A549 (cell line): ENCODE measurements at places on chromosomes 13 and 19. TPM values are rescaled to one million over a fixed set of nuclear protein-coding genes. Genes with fewer than 3 reads are reported as not detected.

GRCh38 chr13:40344270-40345148 is 321.9 kb downstream of the FOXO1 start:
- DNase-seq = no peak

- DNase-seq = no peak
Measured at GRCh38 chr19:18626906-18627305, 9.9 kb upstream of the KLHL26 start.

- no peak for DNase-seq
Measured at GRCh38 chr13:83183439-83184149, 698.7 kb downstream of the SLITRK1 start.

DNA sequence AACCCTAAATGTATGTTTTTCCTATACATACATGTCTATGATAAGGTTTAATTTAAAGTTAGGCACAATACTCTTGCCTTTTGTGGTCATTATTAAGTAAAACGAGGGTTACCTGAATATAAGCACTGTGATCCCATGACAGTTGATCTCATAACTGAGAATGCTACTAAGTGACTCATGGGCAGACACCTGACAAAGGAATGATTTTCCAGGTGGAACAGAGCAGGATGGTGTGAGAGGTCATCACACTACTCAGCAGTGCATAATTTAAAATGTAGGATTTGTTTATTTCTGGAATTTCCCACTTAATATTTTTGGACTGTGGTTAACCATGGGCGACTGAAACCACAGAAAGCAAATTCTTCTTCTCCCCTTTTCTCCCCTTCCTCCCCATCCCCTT is 178.9 kb downstream of the UGGT2 start:
- no peak for DNase-seq

DNA sequence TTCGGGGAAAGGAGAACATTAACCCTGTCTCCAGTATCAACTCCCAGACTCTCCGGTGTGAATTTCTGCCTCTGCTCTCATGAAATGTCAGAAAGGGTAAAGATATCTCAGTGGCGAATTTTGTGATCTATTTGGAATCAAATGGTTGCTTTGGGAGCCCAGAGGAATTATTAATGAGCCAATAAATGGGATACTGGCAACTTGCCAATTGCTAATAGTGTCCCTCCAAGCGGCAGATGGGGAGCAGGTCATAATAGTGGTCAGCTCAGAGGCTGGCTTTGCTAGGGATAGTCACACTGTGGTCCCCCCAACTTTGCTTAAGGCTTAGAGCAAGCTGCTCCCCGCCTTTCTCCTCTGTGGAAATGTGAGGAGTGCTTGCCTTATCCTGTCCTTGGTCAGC is 176.1 kb upstream of the KL start:
- no peak for DNase-seq

DNA sequence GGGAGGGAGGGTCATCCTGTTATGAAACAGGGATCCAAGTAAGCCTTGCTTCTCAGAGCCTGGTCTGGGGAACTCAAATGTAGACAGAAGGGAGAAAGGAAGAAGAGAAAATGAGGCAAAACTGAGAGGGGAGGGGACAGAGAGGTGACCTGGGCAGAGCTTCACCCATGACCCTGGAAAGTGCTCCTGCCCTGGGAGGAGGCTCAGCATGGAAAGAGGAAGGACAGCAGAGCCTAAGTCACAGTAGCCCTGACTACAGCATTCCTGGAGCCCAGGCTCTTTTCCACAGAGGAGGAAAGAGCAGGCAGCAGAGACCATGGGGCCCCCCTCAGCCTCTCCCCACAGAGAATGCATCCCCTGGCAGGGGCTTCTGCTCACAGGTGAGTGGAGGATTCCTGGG is at the start of gene CEACAM3:
TSS of gene CEACAM3 (plus strand) at position 226 of the 400 bp plus-strand sequence. CDS start at position 317, 91 bp downstream.
- DNase-seq = no peak

DNA sequence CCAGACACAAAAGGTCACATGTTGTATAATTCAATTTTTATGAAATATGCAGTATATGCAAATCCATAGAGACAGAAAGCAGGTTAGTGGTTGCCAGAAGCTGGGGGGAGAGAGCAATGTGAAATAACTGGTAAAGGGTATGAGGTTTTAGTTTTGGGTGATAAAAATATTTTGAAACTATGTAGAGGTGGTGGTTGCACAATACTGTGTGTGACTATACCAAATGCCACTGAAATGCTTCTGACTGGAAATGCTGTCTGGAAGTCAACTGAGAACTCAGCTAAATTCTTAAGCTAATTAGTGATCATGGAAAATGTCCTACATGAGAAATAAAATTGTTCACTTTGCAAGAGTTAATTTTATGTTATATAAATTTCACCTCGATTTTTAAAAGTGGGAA is 65.3 kb upstream of the RXFP2 start:
- DNase-seq = no peak

GRCh38 chr13:27228131-27228530 is 23.2 kb upstream of the RPL21 start:
- DNase-seq = no peak

- peak; percentile 20 for DNase-seq
Measured at GRCh38 chr13:42039457-42039945, 8.9 kb upstream of the DGKH start.

- no peak for DNase-seq
Measured at GRCh38 chr19:39385629-39386411, 5.1 kb downstream of the PAF1 start.

DNA sequence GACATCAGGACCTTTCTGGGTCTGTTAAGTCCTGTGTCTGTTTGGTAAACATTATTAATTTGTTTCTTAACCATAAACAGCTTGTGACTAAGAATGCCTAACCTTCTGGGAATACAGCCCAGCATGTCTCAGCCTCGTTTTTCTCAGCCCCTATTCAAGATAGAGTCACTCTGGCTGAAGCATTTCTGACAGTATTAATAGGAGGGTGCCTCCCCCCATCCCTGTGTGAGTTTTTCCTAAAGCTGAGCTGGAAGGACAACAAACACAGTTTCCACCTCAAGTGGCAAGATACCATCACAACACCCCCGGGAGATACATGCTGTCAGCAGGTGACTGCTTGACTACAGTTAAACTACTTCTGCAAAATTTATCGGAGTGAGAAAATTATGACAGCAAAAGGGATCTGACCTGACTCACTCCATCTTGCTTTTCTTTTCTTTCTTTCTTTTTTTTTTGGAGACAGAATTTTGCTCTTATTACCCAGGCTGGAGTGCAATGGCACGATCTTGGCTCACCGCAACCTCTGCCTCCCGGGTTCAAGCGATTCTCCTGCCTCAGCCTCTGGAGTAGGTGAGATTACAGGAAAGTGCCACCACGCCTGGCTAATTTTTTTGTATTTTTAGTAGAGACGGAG is 59.3 kb upstream of the ABCC4 start:
- no peak for DNase-seq

DNA sequence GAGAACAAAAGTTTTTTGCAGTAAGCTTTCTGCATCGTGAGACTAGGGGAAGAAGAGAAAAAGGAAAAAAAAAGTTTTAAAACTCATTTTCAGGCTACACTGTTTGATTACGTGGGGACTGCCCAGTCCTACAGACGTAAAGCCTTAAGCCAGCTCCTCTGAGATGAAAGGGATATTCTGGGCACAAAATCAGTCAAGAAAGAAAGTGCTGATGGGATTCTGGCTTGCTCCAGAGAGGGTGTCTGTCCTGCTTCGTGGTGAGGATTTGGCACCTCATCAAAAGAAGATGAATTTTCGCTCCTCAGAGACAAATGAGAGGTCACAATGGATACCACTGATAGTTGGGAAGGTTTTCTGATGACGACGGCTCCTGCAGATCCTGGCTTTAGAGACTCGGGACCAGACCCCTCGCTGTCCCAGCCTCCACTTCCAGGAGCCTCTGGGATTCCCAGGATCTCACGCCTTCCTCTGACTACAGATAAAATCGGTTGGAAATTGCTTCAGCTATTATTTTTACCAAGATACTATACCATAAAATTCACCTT is 9.7 kb downstream of the TEX29 start:
- no peak for DNase-seq

GRCh38 chr13:43905435-43906031 is 25.8 kb downstream of the LACC1 start:
- peak; percentile 59 for DNase-seq

DNA sequence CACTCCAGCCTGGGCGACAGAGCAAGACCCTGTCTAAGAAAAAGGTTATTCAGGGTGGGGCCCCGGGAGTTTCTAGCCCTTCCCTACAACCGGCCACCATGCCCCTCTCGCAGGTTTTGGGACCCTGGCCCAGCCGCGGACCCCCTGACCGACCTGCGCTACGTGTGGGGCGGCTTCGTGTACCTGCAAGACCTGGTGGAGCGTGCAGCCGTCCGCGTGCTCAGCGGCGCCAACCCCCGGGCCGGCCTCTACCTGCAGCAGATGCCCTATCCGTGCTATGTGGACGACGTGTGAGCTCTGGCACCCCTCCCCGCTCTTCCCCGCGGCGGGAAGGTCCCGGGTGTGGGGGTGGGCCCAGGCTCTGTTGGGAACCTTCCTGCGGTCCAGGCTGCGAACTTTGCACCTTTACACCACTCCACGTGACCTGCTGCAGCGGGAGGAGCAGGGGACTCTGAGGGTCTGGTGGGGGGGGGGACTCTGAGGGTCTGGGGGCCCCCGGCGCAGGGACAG is 6.3 kb downstream of the ABCA7 start:
- no peak for DNase-seq

GRCh38 chr13:33723365-33723764 is 94.6 kb upstream of the RFC3 start:
- DNase-seq = no peak

DNA sequence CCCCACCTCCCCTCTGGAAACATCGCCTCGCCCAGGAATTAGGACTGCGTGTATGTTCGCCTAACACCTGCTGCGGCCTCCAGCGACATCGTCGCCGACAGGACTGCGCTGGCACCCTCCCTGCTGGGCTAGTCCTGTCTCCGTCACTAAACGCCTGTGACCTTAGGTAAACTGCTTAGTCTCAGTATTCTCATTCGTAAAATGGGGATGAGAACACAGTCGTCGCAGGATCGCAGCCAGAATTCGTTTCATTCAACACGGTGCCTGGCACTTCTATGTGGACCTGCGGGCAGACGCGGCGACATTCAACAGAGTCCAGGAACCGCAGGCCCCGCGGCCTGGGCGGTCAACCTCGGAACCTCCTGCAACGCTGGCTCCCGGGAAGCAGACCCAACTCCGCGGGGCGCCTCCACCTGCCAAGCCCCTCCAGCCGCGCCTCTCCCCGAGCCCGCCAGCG is 485 bp downstream of the CRYL1 start:
- no peak for DNase-seq

DNA sequence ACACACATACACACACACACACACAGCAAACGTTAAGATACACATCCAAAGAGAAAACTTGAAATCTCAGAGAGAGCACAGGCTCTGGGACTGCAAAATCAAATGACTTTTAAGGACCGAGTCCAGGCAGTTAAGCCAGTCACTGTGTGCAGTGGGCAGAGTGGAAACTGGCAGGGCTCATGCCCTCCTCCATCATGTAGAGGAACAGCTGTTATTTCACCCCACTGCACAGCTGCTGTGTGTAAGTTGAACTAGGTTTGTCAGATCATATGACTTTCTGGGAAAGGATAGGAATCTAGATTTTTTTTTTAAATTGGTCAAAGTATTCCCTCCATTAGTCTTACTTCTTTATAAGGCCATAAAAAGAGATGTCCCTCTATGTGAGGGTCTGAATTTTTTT is 1002.1 kb downstream of the UQCRFS1 start:
- DNase-seq = no peak

DNA sequence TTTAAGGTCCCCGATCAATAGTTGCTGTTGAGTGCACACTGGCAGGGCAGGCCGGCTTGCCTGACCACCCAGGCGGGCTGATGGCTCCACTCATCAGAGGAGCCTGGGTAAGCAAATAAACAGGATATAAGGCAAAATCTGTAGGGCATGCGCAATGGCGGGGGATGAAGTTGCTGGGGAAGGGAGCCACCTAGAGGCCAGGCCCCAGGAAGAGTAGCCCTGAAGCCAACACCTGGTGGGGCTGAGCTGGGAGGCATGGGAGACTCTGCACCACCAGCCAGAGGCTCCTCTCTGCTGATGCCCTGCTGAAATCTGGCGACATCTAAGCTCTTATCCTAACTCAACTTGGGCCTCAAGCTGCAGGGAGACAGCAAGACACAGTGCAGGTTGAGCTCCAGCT is 324.3 kb downstream of the ZNF536 start:
- DNase-seq = peak; percentile 87

- no peak for DNase-seq
Measured at GRCh38 chr13:109154966-109155761, 525.8 kb downstream of the MYO16 start.

DNA sequence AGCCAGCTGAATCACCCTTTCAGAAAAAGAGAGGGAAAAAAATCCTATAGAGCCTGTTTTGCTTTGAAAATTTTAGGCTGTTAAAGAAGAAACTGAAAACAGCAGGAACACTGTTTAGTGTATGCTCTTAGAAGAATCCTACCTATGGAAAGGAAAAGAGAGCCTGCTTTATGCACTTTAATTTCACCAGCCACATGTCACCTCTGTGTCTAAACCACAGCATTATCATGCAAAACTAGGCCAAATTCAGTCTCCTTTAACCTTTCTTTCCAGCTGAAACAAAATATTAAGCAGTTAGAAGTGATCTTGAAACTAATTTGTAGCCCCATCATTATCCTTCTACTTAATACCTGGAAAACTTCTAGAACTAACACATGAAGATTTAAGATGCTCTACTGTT is 97.2 kb upstream of the MAB21L1 start:
- no peak for DNase-seq

DNA sequence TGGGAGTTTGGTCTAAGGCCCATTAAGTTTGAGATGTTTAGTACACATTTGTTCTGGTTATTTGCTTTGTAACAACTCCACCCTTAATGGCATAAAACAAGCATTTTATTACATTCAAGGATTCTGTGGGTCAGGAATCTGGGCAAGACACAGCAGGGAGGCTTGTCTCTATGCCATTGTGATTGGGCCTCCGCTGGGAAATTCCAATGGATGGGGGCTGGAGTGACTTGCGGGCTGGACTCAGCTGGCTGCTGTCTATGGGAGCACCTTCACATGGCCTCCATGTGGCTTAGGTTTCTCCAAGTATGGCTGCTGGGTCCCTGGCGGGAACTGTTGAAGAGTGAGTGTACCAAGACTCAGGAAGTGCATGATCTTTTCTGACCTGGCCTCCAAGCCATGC is 159.0 kb downstream of the PAN3 start:
- no peak for DNase-seq

DNA sequence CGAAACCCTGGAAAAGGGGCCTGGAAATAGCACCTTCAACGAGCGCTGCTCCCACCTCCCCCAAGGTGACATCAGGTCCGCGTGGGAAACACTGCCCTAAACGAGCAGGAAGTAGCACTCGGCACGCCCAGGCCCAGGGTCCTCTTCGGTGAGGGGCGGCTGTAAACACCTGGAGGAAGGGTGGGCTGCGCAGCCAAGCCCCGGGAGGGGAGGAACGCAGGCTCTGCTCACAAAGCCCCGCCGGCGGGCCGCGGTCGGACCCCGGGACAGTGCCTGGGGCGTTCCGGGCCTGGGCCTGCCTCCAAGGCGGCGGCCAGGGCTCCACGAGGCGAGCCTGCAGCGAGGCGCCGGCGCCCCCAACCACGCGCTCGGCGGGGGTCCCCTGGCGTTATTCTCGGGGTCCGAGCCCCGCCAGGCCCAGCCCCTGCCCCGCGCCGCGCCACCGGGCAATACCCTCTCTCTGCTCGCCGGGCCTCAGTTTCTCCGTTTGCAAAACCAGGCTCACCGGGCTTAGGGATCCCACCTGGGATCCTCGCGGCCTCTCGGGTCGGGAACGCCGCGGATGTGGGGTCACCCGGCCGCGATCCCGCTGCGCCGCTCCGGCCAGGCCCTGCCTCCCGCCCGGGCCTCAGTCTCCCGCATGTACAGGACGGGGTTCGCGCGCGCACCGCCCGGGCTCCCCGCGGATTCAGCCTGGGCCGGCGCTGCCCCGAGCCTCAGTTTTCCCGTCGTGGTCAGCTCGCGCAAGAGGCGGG is 630 bp downstream of the RNF126 start:
- DNase-seq = no peak

C1QTNF9B gene
- polyA plus RNA-seq = not detected in 3 replicates

ZNF225 gene
- polyA plus RNA-seq = 3.3 to 3.7 TPM (median 3.3 TPM) in 3 replicates

UPF1 gene
- 27.9 to 28.6 TPM (median 28.2 TPM) in 3 replicates for polyA plus RNA-seq
